ENCODE measurements at places on chromosomes 2 and 18.

DNA sequence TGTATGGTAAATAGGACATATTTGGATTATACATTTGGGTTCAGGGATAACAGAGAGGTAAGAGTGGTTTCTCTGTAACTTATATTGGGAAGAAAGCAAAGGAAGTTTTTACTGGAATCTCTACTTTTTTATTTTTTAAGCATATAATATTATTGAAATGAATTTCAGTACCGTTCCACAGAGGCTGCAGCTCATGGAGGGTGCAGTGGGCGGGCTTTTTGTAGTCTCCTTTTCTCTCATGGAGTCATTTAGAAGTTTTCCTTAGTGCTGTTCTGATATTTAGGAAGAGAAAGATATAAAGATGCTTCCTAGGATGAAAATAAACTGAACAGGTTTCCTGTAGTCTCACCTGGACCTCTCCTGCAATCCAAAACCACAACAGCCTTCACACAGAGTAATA, 1153.3 kb upstream of the TMEFF2 start:
- DNase-seq: no peak

DNA sequence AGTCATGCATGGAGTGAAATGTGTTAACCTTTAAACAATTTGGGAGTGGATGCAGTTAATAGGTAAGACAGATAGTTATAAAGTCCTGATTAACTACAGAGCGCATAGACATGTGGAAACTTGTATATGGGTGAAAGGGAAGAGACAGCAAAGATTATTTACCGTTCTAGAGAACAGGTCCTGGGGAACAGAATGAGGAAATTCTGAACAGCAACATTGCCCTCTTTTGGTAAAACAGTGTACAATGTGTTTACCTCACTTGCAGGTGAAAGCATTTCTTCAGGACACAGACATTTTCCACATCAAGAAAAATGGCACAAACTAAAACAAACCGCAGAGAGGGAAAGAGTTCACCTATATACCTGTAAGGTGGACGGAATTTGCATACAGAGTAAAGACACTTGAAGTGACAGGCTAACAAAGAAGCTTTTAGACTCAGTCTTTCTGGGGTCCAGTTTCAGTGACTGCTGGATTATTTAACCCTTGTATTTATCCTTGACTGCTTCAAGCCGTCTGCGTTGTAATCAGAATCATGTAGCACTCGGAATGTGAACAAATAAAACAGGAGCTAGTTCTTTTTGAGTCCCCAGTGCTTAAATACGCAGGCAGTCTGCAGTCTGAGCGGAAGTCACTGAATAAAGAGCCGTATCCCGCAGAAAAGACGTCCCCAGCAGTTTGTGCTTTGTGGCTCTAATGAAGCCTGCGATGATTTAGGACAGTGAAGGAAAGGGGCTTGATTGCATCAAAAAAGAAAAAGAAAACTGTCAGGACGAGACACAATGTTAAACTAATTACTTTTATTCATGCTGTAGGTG, 364.8 kb upstream of the GALNT5 start:
- no peak for DNase-seq

DNA sequence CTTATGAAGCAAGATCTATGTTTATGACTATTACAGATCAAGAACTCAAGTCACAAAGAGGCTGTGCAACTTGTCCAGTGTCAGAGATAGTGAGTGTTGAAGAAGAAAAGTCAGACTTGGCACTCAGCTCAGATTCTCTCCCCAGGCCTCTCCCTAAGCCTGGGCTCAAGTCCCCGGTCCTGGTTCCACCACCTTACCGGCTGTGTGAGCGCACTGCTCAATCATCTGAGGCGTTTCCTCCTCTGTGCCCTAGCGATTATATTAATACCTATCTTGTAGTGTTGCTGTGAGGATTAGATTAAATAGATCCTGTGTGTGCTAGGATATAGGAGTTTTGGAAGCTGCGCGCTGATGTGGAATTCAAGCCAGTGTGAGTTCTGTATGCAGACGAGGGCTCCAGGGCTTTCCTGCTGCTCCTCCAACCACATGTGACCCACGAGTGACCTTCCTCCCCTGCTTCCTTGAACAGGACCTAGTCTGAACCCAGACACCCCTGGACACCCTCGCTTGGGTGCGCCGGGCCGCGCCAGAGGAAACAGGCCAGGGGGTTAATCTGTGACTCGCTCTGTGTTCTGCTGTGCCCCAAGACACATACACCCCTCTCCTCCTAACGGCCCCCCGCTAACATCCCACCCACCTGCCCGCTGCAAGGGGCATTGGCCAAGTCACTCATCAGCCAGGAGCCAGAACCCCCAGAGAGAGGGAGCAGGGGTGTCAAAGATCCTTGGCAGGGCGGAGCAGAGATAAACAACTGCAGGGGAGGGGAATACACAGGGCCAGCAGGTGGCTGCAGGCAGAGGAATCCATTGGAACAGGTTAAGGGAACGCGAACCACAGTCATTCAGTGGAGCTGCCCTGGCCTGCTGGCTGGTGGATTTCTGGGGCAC, 38.3 kb downstream of the TNS1 start:
- no peak for DNase-seq

DNA sequence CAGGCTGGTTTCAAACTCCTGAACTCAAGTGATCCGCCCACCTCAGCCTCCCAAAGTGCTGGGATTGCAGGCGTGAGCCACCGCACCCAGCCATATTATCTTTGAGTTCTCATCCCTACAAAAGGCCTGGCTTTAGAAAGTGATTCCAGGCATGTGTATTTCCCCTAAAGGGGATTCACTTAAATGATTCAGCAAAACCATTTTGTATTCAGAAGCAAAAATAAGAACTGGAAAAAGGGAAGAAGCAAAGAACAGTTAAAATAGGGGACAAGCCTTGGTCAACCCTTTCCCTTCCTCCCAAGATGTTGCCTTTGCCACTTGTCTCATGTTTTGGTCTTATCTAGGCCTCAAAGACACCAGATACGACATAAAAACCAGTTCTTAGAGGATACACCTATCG, 10.5 kb downstream of the TM4SF20 start:
- no peak for DNase-seq

GRCh38 chr18:7617738-7618422, 50.8 kb downstream of the PTPRM start:
- no peak for DNase-seq

DNA sequence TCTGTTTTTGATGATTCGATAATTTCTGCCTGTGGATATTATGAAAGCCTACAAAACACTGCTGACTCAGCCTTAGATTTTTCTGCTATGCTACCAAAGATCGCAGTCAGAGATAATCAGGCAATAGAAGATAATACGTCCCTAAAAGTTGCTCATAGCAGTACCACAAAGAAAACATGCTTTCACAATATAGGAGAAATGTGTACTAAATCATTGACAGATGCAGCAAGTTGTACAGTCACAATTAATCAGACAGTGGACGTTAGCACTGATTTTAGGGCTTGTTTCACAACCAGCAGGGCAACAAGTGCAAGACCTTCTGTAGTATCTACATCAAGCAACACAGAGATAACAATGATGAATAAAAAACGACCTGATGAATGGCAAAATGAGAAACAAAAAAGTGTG, 19.5 kb downstream of the RBM44 start:
- DNase-seq: no peak

- no peak for DNase-seq
These were observed 67.0 kb downstream of the ZEB2 start for GRCh38 chr2:144452989-144453336.

GRCh38 chr2:45771261-45771660, 119.8 kb downstream of the PRKCE start:
- DNase-seq: no peak

DNA sequence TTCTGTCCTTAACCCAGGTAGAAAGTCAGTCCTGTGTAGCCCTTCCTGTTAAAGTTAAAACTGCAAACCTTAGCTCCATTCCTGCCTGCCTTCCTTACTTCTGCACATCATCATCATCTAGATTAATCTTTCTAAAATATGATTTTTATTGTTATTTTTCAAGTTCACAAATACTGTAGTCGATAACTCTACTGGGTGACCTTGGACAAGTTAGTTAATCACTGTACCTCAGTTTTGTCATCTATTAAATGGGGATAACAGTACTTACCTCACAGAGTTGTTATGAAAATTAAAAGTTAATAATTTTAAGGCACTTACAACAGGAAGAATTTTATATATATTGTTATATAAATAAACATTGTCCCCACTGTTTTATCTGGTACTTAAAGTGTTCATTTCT, 2.5 kb upstream of the YPEL5 start:
- DNase-seq: no peak

- DNase-seq: no peak
These were observed 2.0 kb downstream of the MAP3K20 start for GRCh38 chr2:173077506-173078177.

GRCh38 chr2:229296536-229296935, 25.4 kb upstream of the PID1 start:
- DNase-seq: no peak

GRCh38 chr18:68342039-68342659, 372.8 kb downstream of the TMX3 start:
- no peak for DNase-seq
